ENCODE measurements at places on chromosomes 5 and 9. TPM values are rescaled to one million over a fixed set of nuclear protein-coding genes. Genes with fewer than 3 reads are reported as not detected.

Gene TMEM141
- total RNA-seq: 50.2 TPM

Gene RAB3C
- 0.21 TPM for total RNA-seq

Gene TRIM36
- total RNA-seq: 1.8 TPM

Gene ENG
- total RNA-seq: 11.6 TPM

Gene SNCB
- total RNA-seq: not detected

Gene INSYN2B
- 0.21 TPM for total RNA-seq

Gene SPINK4
- total RNA-seq: not detected

Gene CCNJL
- total RNA-seq: 8.3 TPM

Gene SH3TC2
- total RNA-seq: 5.1 TPM

Gene PCDHB13
- total RNA-seq: 4.4 TPM

Gene CBY3
- total RNA-seq: not detected

Gene GPX8
- 61.1 TPM for total RNA-seq

Gene OGN
- 195 TPM for total RNA-seq

Gene PRUNE2
- 26.3 TPM for total RNA-seq

Gene GNA14
- 5.9 TPM for total RNA-seq

Gene MRPL22
- 20.8 TPM for total RNA-seq

Gene SMIM33
- not detected for total RNA-seq

Gene FAM78A
- 16.7 TPM for total RNA-seq

Gene IGIP
- 9.4 TPM for total RNA-seq

Gene CDX1
- 0.31 TPM for total RNA-seq

Gene MYORG
- 25.2 TPM for total RNA-seq

Gene PLGRKT
- total RNA-seq: 44.1 TPM

Gene ACTBL2
- not detected for total RNA-seq

Gene CNTFR
- 6.2 TPM for total RNA-seq

Gene TUSC1
- total RNA-seq: 20.7 TPM

Gene FBP2
- 83.0 TPM for total RNA-seq

Gene RAI14
- 42.6 TPM for total RNA-seq

Gene AHRR
- total RNA-seq: 8.2 TPM

Gene KYAT1
- total RNA-seq: 7.3 TPM

Gene FAM151B
- total RNA-seq: 9.8 TPM

Gene HRCT1
- total RNA-seq: not detected

Data from tongue (tissue), 3 donors.